NCI-H524 treated with DMSO at 0.1 percent for 48 hours (cell line): ENCODE measurements at places on chromosomes 13 and 19.

GRCh38 chr19:42069619-42070351 is at the start of gene GRIK5:
Gene GRIK5 (minus strand): TSS chr19:42070206. CDS start chr19:42065770, 4,436 bp downstream.
- DNase-seq, result no peak

DNA sequence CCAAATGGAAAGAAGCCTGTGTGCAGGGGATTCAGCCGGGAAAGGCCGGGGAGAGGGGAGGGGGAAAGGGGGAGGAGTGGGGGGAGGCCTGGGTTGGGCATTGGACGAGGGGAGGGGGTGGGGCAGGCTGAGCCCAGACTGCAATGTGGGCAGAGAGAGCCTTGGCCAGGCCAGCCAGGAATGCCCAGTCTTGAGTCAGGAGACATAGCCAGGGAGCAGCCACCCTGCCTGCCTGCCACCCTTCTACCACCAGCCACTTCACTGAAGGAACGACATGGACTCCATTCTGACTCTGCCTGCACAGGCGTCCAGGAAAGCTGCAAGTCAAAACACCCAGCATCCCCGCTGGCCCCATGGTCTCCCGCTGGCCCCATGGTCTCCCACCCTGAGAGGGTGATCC is 498 bp downstream of the PROZ start:
- DNase-seq, result no peak

DNA sequence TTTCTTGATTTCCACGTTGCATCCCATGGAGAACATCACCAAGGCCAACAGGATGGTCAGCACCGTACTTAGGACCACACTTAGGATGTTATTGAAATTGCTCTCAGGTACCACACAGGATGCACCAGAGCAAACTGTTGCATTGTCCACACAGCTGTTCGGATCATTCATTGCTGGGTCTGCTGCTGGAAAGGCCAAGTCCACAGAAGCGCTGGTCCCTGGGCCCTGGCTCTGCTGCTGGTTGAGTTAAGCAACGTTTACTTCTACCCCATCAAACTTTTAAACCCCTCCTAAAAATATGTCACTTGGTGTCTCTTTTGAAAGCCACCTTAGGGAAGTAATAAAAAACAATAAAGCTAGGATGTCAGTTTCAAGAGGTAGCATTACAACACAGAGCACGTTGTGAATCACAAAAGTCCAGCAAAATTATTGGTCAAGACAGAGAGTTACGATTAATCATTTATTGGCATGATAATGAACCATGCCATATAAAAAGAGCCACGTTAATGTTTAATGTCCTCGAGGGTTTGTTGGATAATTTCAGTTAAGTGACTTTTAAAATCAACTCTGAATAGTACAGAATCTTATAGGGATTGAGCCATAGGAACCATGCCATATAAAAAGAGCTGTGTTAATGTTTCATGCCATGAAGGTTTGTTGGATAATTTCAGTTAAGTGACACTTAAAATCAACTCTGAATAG is at the start of gene SLC10A2:
Gene SLC10A2, minus strand, starts transcription at position 339 of the 702 bp plus-strand sequence. Its CDS starts 168 bp downstream, at position 171.
- DNase-seq, result no peak

- no peak for DNase-seq
Measured at GRCh38 chr13:27770809-27771208, 21.5 kb upstream of the GSX1 start.

- DNase-seq, result no peak
Measured at GRCh38 chr19:29268721-29269393, 55.9 kb upstream of the UQCRFS1 start.

DNA sequence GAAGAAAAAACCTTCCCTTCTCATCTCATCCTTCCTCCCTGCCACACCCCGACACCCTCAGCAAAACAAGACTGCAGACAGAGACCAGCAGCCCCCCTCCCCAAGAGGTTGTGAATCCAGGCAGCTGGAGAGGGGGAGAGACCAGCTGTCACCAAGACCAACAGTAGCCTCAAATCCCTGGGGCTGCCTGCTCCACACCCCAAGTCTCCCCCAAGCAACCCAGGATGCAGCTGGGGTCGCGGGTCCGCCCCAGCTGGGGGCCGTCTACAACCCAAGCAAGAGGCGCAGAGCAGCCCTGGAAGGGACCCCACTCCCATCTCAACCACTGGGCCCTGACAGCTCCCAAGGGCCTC is 7.1 kb downstream of the KLF16 start:
- DNase-seq, result no peak

- DNase-seq, result no peak
Measured at GRCh38 chr19:32104153-32104849, 241.1 kb upstream of the ZNF507 start.

DNA sequence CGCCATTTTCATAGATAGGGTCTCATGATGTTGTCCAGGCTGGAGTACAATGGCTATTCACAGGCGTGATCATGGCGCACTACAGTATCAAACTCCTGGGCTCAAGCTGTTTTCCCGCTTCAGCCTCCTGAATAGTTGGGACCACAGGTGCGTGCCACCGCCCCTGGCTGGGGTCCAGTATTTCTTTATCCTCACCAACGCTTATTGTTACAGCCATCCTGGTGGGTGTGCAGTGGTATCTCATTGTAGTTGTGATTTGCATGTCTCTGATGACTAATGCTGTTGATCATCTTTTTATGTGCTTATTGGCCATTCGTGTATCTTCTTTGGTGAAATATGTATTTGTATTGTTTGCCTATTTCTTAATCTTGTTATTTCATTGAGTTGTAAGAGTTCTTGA is 49.0 kb downstream of the SIPA1L3 start:
- no peak for DNase-seq

GRCh38 chr19:13024951-13025697 is 29.8 kb downstream of the NFIX start:
- no peak for DNase-seq

GRCh38 chr13:27599845-27600553 is 20.3 kb downstream of the LNX2 start:
- DNase-seq, result no peak

GRCh38 chr13:114124921-114125320 is 7.5 kb downstream of the RASA3 start:
- DNase-seq, result no peak

DNA sequence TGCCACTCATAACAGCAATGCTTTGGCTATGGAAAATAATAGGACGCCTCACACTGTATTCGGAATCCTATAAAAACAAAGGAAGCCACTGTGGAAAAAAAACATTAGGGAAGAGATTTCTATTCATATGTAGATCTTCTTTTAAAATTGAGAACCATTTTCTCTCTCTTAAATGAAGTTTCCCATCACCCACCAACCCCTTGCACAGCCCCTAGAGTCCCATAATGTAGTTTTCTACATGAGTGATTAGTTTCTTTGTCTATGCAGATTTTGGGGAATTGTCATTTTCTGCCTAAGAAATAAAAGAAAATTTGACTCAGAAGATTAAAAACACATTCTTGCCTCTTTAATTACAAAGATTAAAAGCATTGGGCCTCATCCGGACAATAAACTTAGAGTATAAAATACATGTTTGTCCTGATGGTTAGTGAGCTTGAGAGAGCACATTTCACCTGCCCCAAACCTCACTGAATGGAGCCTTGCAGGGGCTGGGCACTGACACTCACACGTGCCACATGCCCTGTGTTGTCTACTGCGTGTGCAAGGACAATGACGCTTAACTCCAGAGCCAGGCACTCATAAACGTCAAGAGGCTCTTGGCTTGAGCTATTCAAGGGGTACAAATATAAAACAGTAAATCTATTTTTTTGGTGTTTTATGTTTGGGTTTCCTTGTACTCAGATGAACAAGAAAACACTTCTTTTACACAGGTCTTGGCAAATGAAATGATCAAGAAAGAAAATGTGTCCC is 40.0 kb upstream of the KL start:
- DNase-seq, result no peak

GRCh38 chr13:31965361-31966066 is 66.1 kb upstream of the FRY start:
- no peak for DNase-seq

DNA sequence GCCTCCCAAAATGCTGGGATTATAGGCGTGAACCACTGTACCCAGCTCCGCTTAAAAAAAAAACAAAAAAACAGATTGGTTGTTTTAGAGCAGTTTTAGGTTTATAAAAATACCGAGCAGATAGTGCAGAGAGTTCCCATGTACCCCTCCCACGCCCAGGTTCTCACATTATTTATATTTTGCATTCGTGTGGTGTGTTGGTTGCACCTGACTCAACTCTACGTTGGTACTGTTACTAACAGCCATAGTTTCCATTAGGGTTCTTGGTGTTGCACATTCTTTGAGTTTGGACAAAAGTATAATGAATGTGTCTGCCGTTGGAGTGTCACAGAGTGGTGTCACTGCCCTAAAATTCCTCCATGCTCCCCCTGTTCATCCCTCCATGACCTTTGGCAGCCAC is 29.1 kb downstream of the MYO9B start:
- DNase-seq, result no peak

DNA sequence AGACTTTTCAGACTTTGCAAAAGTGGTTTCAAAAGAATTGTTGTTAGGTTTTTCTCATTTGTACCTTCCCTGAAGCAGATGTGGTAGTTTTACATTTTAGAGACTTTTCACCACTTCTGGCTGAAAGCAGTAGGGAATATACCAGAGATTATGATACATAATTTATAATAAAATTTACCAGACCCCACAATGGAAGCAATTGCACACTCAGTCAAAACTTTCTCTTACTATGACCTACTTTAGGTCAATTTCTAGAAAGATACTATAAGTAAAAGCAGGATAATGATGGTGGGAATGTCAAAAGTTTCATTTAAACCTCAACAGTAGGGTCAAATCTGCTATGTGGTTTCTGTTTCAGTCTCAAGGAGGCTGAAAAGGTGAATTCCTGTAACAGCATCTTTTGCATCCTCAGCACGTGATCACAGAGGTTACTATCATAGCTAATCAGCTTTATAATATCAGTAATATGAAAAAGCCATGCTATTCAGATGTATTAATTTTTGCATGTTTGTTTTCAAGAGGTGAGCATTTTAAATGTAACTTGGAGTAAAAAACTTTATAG is 26.9 kb downstream of the PCCA start:
- no peak for DNase-seq

- DNase-seq, result no peak
Measured at GRCh38 chr19:3622224-3622623, 4.4 kb downstream of the CACTIN start.

DNA sequence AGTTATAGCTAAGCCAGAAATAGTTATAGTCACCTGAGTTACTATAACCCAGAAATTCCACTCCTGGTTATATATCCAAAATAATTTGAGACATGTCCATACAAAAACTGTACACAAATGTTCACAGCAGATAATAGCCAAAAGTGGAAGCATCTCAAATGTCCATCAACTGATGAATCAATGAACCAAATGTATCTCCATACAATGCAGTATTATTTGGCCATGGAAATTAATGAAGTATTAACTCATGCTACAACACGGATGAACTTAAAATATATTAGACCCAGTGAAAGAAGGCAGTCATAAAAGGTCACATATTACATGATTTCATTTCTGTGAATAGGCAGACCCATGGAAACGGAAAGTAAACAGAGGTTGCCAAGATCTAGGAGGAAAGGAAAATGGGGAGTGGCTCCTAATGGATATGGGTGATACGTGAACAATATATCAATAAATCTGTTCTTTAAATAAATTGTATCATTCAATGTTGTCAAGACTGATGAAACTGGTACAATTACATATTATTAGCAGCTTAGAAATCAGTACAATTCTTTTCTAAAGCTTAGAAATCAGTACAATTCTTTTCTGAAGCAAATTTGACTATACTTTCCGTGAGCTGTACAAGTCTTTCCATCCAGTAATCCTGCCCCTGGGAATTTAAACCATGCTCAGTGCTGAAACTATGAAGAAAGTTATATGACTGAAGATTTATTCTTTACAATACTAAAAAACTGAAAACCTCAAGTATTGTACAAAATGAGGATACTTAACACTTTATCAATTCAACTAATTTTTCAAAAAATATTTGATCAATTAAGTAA is 47.0 kb upstream of the DIAPH3 start:
- no peak for DNase-seq

DNA sequence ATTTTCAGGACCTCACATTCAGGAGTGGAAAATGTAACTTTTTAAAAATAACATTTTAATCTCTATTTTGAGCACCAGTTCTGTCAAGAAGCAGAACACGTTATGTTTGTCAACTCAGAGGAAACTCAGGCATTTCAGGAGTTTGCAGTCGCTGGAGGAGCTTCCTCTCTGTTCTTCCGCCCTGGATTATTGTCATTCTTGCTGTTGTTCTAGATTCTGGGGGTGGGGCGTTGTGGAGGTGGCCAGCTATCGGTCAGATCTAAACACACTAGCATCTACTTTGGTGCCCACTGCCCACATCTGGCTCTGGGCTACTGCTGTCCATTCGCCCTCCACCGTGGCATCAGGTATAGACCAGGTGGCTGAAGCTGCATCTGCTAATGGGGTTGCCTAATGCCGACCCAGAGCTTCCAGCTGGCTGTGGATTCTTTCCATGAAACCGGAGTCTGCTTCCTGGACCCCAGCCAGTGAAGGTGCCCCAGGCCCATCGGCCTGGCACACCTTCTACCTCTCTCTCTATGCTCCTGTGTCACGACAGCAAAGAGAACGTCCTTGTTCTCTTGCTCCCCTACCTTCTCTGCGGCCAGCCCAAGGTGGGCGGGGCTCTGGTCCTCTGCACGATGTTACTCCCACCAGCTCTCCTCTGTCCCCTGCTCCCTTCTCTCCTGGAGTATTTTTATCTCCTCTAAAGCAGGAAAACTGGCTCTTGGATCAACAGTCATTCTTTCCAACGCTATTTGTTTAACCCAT is 36.7 kb upstream of the DGKH start:
- DNase-seq, result no peak

GRCh38 chr19:38401148-38401547 is 1.7 kb upstream of the FAM98C start:
- DNase-seq, result no peak
